RPMI7951 (cell line): ENCODE measurements at places on chromosomes 16 and 17. TPM values are rescaled to one million over a fixed set of nuclear protein-coding genes. Genes with fewer than 3 reads are reported as not detected.
A peak's percentile ranks its signal among the peaks of the same experiment; 100 is the strongest.

- no peak for DNase-seq
These were observed 140.6 kb downstream of the VPS53 start for GRCh38 chr17:574061-574460.

GRCh38 chr17:75346906-75347305, 57.7 kb upstream of the SLC25A19 start:
- DNase-seq: peak; percentile 65

GRCh38 chr16:1707193-1707790, 1.3 kb downstream of the MAPK8IP3 start:
- DNase-seq: peak; percentile 31

GRCh38 chr16:78879011-78879410, 721.5 kb downstream of the MAF start:
- DNase-seq: no peak

TP53TG3C gene
- total RNA-seq: 1.1 TPM in 1 of 2 replicates, not detected in the other
